Stimulated activated naive CD4-positive, alpha-beta T cell (primary cell): ENCODE measurements at places on chromosomes 12 and 14.

DNA sequence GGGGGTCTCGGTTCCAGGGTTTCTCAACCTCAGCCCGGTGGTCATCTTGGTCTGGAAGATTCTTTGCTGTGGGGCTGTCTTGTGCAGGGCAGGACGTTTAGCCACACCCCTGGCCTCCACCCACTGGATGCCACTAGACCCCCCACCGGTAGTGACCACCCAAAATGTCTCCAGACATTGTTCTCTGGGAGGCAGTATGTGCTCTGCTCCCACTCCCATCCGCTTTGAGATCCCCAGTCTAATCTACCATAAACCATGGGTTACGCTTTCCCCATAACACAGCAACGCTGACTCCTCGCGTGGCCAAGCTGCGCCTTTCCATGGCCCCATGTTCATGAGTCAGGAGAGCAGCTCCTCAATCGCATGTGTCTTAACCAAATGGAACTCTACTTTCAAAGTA, 155.8 kb downstream of the RIMBP2 start:
- DNase-seq = no peak

GRCh38 chr12:121812320-121812871, 8.6 kb downstream of the SETD1B start:
- no peak for DNase-seq

DNA sequence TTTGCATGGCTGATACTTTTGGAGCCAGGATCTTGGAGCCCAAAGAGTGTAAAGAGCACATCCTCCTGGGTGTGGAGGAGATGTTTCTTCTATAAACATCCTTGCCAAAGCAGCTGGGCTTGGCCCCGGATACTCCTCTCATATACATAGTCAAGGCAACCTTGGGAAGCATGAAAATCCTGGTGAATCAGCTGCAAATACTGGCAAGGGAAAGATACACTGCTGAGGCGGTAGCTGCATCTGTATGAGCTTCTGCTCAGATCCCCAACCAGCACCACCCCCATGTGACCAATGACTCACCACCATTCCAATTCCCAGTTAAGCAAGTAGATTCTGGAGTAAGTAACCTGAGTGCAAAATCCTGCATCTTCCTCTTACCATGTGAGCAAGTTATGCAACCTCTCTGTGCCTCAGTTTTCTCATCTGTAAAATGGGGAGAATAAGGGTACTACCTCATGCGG, 567.4 kb downstream of the MED13L start:
- DNase-seq = no peak

DNA sequence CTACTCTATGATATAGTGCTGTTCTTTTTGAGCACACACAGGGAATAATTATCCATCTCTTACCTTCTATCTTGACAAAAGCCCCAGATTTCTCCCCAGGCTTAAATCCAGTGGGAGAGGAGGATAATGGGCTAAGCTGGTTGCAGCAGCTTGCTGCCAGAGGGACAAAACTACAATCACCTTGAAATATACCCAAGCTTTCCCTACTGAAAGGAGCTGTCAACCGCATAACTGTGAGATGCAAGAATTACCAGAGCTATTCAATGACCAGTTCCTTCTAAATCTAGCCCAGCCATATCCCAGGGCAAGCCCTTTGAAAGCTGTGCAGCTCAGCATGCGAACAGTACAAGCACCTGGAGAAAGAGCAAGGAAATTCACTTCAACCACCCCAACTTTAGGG, 943 bp upstream of the MGAT4C start:
- no peak for DNase-seq

- DNase-seq = no peak
Measured at GRCh38 chr12:73678335-73678734, 859.3 kb upstream of the ATXN7L3B start.

GRCh38 chr14:71855399-71856036, 76.7 kb upstream of the RGS6 start:
- DNase-seq = peak; percentile 1

DNA sequence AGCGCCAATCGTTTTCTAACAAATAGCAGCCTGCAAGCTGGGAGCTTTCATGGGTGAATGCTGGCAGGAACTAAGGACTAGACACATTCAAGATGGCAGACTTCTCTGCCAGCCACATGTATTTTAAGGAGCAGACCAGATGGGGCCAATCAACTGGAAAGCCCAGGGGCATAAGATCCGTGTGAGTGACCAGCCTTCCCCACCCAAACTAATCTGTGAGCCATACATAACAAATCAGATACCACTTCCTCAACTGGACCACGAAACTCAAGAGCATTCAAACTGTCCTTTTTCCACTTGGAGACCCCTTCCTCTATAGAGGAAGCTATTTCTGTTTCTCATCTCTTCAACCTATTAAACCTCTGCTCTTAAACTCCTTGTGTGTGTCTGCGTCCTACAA, 9.7 kb downstream of the TCL1B start:
- DNase-seq = no peak

GRCh38 chr12:119877639-119877948, 474 bp upstream of the CIT start:
- DNase-seq = no peak

GRCh38 chr14:24135834-24136683, at the start of gene PSME1:
Gene PSME1, plus strand, starts transcription at chr14:24136194. Its CDS starts 69 bp downstream, at chr14:24136263.
- DNase-seq = peak; percentile 91

- no peak for DNase-seq
Measured at GRCh38 chr14:61673305-61673704, 22.0 kb upstream of the HIF1A start.

- no peak for DNase-seq
Measured at GRCh38 chr12:24083838-24084237, 134.4 kb upstream of the SOX5 start.

- no peak for DNase-seq
Measured at GRCh38 chr12:11978726-11979384, 91.9 kb upstream of the BCL2L14 start.

- DNase-seq = no peak
Measured at GRCh38 chr12:125434936-125435443, 369.8 kb downstream of the AACS start.

DNA sequence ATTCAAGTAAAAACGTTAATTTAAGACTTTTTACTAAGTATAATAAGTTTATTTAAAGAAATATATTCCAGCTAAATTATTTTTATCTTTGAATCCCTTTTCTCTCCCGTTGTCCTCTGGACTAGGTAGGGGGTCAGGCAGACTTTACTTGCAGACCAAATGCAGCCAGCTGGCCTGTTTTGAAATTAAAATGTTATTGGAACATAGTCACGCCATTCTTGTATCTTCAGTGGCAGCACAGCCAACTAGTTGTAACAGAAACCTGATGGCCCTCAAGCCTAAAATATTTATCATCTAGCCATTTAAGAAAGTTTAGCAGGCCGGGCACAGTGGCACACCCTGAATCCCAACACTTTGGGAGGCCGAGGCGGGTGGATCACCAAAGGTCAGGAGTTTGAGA, 52.7 kb downstream of the BCAT1 start:
- DNase-seq = no peak

GRCh38 chr12:58435647-58436046, 484.7 kb downstream of the LRIG3 start:
- DNase-seq = no peak

- DNase-seq = no peak
Measured at GRCh38 chr12:101267111-101267510, 12.8 kb upstream of the UTP20 start.

GRCh38 chr12:91632042-91632786, 449.6 kb upstream of the DCN start:
- no peak for DNase-seq

GRCh38 chr12:82898441-82898840, 211.7 kb downstream of the TMTC2 start:
- DNase-seq = no peak

DNA sequence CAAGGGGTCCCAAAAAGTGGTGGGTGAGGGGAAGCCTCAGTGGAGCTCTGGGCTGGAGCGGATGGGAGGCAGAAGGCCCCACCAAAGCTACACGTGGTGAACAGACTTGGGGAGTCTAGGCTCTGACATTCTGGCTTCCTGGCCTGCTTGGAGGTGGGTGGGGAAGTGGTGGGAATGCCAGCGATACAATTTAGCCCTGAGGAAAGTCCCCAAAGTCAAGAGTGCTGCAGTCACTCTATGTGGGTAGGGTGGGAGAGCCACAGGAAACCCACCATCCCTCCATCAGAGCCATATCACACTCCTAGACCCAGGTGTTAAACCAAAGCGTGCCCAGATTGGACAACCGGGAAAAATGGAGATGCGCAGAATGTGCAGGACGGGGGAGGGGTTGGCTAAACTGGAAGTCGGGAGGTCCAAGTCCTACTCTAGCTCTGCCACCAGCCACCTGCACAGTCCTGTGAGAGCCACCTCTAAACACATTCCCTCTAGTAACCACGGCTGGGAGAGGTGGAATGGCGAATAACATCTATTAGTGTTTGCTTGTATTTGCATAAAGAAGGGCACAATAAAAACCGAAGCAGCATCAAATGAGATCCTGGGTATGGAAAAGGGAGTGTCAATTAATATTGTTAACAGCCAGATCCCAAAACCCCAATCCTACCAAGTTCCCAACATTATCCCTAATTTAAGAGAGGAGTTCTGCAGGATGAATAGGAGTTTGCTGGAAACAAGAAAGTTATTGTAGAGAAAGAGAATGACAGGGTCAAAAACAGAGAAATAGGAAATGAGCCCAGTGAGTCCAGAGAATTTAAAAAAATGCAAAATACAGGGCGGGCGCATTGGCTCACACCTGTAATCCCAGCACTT, 14.0 kb upstream of the CD9 start:
- no peak for DNase-seq

GRCh38 chr14:24475261-24475660, 32.7 kb upstream of the SDR39U1 start:
- DNase-seq = no peak

DNA sequence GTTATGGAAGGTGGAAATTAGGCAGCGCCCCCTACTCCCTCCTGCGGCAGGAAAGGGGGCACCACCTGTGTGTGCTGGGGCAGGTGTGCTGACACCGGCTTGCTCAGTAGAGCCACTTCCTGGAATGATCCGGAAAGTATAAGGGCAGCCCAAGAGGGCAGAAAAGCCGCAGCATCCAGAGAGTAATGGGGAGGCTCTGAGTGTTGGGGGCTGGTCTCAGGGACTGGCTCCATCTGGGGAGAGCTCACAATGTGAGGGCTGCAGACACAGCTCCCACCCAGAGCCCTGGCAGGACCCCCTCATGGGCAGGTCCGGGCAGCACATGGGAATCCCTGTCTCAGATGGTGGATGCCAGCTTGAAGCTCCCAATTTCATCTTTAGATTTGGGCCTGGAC, 187.6 kb upstream of the C14orf180 start:
- no peak for DNase-seq

GRCh38 chr14:26427097-26427496, 170.7 kb downstream of the NOVA1 start:
- no peak for DNase-seq

- no peak for DNase-seq
Measured at GRCh38 chr12:43347026-43347425, 205.0 kb downstream of the ADAMTS20 start.

DNA sequence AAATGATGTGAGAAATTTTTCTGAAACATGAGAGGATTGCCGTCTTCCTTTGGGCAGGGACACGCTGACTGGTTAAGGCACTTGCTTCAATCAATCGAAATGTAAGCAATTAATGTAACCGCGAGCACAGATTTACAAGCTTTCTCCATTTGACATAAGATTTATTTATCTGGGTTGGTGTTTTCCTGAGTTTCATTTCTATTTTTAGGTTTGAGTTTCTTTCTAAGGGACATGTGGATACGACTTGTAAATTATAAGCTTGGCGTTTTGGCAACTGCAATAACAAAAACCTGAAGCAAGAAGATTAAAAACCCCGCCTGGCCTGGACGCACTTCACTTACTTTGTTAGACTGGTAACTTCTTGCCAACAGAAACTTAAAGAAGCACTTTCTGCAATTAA, 20.3 kb upstream of the SINHCAF start:
- DNase-seq = no peak

- DNase-seq = no peak
Measured at GRCh38 chr12:60137513-60137912, 541.7 kb downstream of the SLC16A7 start.

GRCh38 chr12:132363661-132364347, 34.4 kb upstream of the GALNT9 start:
- no peak for DNase-seq
